ENCODE measurements at places on chromosomes 7 and 10.

DNA sequence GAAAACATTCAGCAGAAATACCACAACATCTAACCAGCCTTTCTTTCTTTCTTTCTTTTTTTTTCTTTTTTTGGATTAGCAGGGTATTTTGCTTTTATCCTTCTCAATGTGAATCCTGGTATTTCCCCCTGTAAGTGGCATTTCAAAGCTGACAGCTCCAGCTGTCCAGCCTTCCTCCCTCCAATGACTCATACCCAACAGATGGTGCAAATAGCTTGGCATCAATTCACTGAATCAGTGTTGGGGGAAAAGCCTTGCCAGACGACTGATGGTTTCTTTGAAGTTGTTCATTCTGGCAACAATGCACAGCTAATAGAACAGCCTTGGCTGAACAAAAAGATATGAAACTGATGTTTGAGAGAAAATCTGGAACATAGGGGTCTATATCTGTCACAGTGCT lies 316.8 kb upstream of the STEAP1 start:
- DNase-seq, result no peak

DNA sequence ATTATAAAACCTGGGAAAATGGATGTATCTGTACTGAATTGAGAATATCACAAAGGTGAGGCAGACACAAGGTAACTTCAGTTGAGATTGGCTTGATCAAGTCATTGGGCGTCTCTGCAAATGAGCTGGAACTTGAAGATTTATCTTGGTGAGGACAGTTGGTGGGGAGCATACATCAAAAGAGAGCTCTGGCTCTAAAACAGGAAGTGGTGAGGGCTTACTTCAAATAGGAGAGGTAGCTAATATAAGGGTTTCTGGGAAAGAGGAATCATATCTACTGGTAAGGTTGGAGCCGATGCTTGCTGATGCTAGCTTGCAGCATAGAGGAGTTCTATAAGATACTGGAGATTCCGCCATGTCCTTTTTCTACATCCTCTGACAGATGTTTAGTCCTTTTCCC lies 39.9 kb upstream of the FGL2 start:
- DNase-seq, result no peak

GRCh38 chr10:35569111-35569707 lies 35.9 kb upstream of the GJD4 start:
- DNase-seq, result no peak

DNA sequence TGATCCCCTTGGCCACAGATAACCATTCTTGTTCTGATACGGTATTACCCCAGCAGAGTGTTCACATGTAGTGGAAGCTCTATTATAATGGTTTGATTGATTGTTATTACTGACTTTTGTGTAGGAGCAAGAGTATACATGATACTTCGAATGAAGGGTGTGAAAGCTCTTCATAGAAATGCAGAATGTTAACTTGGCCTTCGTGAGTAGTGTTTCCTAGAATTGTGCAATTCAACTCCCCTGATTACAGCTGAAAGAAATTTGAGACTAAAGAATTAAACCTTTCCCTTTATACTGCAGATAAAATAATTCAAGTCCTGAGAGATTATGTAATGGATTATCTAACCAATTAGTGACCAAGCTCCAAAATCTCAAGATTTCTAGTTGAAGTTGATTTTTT lies 38.2 kb downstream of the MKLN1 start:
- DNase-seq, result no peak

GRCh38 chr7:103446049-103446520 lies at the start of gene SLC26A5:
SLC26A5 (minus strand) TSS chr7:103446207; CDS start chr7:103421514, 24,693 bp downstream.
- peak; percentile 46 for DNase-seq

DNA sequence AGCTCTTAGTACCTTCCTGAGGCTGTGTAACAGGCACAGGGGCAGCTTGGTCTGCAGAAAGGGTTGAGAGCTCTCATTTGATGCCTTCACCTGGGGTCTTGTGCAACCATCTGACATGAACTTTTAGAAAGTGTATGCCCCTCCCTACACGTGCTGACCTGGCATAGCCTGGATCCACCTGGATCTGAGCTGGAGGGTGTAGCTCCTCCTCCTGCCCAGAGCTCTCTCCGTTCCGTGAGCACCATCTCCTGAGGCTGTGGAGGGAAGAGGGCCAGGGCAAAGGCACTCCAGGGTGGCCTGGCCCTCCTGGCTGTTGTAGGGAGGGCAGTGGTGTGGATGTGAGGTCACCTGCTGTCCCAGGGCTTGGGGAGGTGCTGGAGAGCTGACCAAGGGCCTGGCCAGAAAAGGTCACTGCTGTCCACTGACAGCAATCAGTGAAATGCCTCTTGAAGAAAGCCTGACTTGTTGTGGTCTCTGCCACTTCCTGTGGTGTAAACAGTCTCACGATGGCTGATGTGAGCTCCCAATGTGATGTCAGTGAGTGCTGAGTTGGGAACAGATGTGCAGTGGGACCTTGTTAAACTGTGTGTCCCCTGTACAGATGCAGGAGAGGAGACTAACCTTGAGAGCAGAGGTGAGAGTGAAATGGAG lies 23.0 kb downstream of the AMZ1 start:
- DNase-seq, result no peak

GRCh38 chr7:28142650-28143049 lies 37.9 kb downstream of the JAZF1 start:
- DNase-seq, result no peak

- DNase-seq, result no peak
Measured at GRCh38 chr10:59372543-59372942, 10.2 kb upstream of the FAM13C start.
